ENCODE measurements at places on chromosomes 13 and 19.

- no peak for DNase-seq
Observed at GRCh38 chr19:907183-907853, 5.7 kb downstream of the R3HDM4 start.

DNA sequence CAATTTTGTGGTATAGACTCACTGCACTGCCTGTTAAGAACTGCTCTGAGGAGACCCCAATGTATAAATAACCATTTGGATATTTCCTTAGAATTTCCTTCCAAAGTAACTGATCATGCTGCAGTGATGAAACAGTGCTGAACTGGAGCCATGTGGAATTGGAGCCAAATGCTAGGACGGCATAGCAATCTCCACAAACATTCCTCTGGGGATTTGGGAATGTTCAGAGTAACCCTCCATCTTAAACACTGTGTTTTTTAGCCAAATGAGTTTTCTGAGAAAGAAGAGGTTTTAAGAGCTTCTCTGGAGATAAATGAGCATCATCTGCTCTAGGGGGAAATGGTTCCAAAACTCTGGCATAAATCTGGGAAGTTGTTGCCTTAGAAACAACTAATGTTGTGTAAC lies 98.2 kb downstream of the OLFM4 start:
- no peak for DNase-seq

DNA sequence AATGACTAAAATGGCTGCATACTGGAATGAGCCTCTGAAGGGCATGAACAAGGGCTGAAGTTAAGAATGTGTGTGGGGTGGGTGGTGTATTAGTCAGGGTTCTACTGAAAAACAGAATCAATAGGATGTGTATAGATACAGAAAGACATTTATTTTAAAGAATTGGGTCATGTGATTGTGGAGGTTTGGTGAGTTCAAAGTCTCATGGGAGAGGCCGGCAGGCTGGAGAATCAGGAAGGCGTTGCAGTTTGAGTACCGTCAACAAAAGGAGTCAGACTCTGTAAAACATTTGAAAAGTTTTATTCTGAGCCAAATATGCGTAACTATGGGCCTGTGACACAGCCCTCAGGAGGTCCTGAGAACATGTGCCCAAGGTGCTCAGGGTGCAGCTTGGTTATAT lies 24.5 kb upstream of the CYSLTR2 start:
- no peak for DNase-seq

GRCh38 chr13:102593466-102593865 lies 3.3 kb upstream of the TPP2 start:
- DNase-seq = no peak

- DNase-seq = no peak
Observed at GRCh38 chr19:5829567-5830310, 9.8 kb downstream of the FUT6 start.

GRCh38 chr19:3658004-3658869 lies 31.6 kb upstream of the CACTIN start:
- DNase-seq = no peak

DNA sequence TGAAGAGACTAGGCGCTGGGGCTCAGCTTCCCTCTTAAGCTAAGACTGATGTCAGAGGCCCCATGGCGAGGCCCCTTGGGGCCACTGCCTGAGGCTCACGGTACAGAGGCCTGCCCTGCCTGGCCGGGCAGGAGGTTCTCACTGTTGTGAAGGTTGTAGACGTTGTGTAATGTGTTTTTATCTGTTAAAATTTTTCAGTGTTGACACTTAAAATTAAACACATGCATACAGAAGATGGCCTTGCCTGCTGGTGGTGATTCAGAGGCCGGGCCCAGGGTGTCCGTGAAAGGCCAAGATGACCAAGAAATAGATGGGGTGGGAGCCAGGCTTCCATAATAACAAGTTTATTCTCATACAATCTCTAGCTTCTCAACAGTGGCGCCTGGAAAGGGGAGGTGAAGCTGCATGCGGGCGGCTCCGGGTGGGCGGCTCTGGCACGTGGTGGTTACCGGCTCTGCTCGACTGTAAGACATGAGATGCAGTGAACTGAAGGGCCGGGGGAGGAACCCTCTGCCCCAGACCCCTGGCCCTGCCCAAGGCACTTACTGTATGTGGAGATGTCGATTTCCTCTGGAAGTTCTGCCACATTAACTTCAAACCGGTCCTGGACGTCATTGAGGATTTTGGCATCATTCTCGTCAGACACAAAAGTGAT lies 10.5 kb downstream of the DDX39A start:
- DNase-seq = no peak

- DNase-seq = no peak
Observed at GRCh38 chr19:13101590-13102415, 855 bp downstream of the LYL1 start.

DNA sequence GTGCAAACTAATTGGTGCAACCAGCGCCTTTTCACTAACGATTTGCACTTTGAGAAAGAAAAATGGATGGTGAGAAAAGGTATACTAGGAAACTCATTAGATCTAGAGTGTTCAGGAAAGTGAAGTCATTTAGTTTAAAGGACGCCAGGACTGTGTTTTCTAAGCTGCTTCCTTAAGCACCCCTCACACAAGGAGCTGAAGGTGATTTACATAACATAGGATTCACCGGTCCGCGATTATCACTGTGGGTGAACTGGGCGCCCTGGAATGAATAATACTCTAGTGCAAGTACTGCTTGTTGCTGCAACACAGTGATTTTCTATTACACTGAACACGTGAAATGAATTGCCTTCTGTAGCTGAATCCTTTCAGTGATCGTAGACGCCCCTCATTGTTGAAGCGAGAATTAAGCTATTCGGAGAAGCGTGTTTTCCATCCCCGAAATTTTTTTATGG lies 2.6 kb upstream of the MAB21L1 start:
- no peak for DNase-seq

GRCh38 chr13:49821216-49822009 lies 28.9 kb upstream of the KPNA3 start:
- no peak for DNase-seq

GRCh38 chr13:52830946-52831345 lies 17.5 kb downstream of the PCDH8 start:
- DNase-seq = no peak

- no peak for DNase-seq
Observed at GRCh38 chr13:80685942-80686341, 345.0 kb upstream of the SPRY2 start.

GRCh38 chr13:23618341-23618740 lies 48.1 kb downstream of the TNFRSF19 start:
- no peak for DNase-seq

DNA sequence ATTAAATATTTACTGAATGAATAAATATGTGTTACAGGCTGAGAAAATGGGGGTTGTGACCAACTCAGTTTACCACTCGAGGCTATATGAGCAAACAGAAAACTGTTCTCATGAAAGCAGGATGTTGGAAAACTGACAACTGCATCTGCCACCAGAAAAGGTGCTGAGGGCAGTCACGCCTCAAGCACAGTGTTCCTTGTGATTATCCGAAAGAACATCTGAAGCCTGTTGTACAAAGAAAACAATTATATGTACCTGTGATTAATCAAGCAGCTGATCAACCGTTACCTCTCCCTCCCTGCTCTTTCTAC lies 6.2 kb upstream of the KLK13 start:
- no peak for DNase-seq

DNA sequence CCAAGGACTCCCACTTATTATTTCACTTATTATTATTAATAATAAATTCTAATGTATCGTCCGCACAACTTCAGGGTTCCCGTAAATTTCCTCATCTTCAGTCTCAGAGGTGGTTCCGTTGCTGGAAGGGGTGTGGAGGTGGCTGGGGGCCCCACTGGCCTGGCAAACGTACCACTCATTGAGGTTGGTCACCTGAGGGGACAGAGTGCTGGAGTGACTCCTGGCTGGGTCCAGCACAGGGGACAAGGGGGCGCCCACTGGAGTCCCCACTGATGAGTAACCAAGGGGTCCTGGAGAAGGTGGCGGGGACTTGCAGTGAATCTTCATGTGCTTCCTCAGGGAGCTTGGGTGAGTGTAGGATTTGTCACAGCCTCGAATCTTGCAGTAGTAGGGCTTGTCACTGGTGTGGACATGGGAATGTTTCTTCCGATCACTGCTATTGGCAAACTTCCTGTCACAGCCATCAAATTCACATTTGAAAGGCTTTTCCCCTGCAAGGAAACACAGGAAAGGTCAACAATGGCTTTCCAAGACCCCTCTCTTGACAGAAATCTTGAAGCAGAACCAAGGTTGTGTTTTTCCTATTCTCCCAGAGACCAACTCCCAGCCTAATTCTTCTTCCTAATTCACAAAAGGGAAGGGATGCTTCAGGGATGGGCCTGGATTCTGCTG lies 6.1 kb downstream of the ZIC5 start:
- DNase-seq = no peak

GRCh38 chr19:39145180-39145953 lies 19.8 kb downstream of the PAK4 start:
- DNase-seq = no peak

DNA sequence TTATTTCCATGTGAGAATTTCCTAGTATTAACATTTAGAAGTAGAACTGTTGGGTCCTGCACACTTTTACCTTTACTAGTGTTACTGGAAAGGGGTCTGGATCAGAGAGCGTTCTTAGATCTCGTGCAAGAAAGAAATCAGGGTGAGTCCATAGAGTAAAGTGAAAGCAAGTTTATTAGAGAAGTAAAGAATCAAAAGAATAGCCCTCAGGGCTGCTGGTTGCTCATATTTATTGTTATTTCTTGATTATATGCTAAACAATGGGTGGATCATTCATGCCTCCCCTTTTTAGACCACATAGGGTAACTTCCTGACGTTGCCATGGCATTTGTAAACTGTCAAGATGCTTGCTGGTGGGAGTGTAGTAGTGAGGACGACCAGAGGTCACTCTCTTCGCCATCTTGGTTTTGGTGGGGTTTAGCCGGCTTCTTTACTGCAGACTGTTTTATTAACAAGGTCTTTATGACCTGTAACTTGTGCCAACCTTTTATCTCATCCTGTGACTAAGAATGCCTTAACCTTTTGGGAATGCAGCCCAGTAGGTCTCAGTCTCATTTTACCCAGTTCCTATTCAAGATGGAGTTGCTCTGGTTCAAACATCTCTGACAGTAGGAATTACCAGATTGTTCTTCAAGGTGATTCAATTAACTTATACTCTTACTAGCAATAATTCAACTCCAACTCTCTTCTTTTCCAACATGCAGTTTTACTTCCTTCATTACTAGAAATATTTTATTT lies 27.4 kb downstream of the NDFIP2 start:
- no peak for DNase-seq

GRCh38 chr19:19745496-19746285 lies 12.8 kb upstream of the ZNF14 start:
- DNase-seq = peak; percentile 44

GRCh38 chr13:36530050-36530789 lies 97.9 kb downstream of the CCNA1 start:
- no peak for DNase-seq

DNA sequence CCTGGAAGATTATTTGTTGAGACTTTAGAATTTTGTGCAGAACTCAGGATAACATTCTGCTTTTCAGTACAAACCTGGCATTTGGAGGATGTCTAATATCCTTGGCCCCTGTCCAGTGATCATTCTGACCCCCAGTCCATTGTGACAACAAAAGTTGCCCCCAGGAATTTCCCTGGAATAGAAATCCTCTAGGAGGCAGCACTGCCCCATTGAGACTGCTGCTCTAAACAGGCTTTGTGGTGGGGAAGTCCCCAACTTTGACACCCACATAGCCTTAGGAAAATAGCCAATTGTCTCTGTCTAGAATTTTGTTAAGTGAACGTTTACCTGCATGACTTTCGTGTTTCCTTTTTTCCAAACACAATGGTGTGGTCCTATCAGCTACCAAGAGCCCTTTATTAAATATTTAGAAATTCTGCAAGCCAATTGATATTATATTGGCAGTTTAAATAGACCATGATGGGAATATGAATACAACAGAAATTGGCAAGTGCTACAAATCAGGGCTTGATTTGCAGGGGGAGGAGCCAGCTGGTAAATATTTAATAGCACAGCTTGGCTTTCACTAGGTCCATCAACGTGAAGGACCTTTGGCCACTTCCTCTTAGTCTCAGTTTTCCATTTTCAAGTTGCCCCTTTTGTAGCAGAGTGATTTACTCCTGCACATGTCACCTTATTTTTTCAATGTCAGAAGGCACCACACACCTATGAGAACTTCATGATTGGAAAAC lies 451.7 kb downstream of the EFNB2 start:
- DNase-seq = no peak

GRCh38 chr19:1774989-1775772 lies 21.9 kb downstream of the ONECUT3 start:
- DNase-seq = no peak

DNA sequence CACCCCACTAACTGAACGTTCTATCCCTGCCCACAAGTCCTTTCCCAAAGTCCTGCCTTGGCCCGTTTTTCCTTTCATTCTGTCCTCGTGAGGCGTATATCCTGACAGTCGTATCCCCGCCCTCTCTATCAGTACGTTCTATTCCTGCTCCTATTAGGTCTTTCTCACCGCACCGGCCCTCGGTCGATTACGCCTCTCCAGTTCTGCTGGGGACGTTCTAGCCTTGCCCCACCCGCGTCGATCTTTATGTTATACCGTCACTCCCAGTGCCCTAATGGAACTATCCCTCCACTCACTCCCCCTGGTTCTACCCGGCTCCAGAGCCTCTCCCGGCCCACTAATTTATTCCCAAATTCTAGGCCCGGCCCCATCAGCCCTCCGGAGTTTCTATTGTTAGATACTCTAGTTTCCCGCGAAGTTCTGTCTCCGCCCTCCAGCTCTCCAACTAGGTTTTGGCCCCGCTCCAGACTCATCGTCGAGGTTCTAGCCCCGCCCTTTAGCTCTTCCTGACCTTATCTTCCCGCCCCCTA lies 2.0 kb downstream of the PLAUR start:
- no peak for DNase-seq

- no peak for DNase-seq
Observed at GRCh38 chr19:3357992-3358688, 8.2 kb upstream of the NFIC start.

DNA sequence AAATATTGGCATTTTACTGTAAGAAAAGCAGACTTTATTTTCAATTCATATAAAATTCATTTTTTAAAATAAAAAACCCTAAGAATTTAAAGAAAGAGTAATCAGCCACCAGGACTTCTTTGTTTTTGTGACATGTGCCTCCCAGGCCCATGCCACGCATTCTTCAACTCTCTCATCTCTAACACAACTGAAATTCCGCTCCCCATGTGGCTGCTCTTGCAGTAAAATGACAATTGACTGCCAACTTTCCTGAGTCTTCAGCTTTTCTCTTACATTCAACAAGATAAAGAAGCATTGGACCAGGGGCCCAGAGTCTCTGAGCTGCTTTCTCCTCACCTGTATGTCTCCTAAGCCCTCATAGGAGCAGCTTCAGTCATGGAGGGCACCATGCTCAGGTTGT lies 372.1 kb downstream of the UQCRFS1 start:
- no peak for DNase-seq

DNA sequence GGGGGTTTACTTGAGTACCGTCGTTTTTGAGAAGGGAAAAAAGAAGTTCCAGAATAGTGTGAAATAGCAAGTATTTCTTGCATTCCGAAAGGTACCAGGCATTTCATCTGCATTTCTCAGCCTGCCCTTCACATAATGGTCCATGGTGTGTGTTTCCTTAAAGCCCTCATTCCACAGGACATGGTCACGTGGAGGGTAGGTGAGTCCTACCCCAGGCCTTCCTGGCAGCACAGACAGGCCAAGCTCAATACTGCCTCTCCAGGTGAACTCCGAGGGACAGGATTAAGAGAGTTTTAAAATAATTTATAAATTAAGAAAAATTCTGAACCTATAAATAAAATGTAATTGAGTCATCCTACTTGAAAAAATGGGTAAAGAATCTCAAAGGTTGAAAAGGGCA lies 64.7 kb downstream of the TNFRSF19 start:
- DNase-seq = no peak

- DNase-seq = no peak
Observed at GRCh38 chr19:21023901-21024300, 3.4 kb downstream of the ZNF430 start.

- no peak for DNase-seq
Observed at GRCh38 chr13:73411067-73411809, 352.4 kb downstream of the KLF5 start.
